KG1 (cell line): ENCODE measurements at places on chromosomes 16 and 17.

- no peak for DNase-seq
These were observed 18.2 kb downstream of the ZCCHC14 start for GRCh38 chr16:87474566-87474996.

- no peak for DNase-seq
These were observed 8.1 kb upstream of the CHMP6 start for GRCh38 chr17:80983545-80983944.

DNA sequence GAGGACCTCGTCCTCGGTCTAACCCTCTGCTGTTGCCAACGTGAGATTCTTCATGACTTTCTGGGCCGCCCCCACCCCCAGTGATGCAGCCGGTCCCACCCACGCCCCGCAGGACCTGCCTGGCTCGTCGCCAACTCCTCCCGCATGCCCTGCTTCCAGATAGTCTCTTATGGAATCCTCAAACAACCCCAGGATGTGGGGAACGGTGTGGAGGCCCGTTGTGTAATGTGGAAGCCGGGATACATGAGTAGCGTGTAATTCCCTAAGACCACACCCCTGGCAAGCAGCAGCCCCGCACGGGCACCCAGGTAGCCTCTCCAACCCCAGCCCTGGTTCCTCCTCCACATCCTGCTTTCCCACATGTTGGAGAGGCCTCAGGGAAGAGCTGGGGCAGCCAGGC is 275.9 kb downstream of the C16orf95 start:
- no peak for DNase-seq

DNA sequence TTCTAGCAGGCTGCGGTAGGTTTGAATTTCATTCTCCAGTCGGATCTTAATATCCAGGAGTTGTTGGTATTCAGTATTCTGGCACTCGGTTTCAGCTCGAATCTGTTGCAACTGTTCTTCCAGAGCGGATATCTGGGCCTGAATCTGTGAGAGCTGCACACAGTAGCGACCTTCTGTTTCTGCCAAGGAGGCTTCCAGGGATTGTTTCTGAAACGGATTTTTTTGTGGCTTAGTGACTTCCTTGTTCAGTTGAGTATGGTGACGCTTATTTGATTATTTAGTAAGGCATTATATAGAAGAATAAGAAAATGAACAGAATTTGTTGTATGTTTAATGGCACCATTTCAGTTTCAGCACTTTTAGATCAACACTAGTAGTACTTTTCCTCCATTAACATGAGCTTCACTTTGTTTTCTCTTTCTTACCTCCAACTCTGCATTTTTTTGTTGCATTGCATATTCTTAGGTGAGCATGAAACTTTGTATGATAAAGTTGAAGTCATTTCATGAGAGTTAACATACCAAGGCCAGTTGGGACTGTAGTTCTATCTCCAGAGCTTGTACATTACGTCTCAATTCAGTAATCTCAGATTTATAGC is 2.8 kb downstream of the KRT10 start:
- DNase-seq, result no peak

- DNase-seq, result no peak
These were observed 26.5 kb downstream of the MMP15 start for GRCh38 chr16:58051821-58052603.

DNA sequence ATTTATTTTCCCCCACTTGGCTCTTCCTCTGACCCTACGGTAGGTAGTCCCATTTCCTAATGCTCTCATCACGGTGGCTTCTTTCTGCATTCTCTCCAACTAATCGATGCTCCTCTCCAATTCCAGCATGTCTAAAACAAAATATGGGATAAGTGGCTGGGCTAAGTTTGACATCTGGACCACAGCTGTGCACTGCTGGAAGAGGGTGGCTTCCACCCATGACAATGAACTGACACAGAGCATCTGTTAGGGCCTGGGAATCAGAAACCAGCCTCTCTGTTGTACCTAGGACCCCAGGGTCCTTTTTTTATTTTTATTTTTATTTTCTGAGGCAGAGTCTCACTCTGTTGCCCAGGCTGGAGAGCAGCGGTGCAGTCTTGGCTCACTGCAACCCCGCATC is 29.0 kb upstream of the SLC39A11 start:
- DNase-seq, result no peak

GRCh38 chr17:62179525-62180161 is 114.6 kb upstream of the MED13 start:
- no peak for DNase-seq
